ENCODE measurements at places on chromosomes 5 and 9.

GRCh38 chr5:134146651-134147518 is 29.9 kb downstream of the SKP1 start:
- no peak for DNase-seq

DNA sequence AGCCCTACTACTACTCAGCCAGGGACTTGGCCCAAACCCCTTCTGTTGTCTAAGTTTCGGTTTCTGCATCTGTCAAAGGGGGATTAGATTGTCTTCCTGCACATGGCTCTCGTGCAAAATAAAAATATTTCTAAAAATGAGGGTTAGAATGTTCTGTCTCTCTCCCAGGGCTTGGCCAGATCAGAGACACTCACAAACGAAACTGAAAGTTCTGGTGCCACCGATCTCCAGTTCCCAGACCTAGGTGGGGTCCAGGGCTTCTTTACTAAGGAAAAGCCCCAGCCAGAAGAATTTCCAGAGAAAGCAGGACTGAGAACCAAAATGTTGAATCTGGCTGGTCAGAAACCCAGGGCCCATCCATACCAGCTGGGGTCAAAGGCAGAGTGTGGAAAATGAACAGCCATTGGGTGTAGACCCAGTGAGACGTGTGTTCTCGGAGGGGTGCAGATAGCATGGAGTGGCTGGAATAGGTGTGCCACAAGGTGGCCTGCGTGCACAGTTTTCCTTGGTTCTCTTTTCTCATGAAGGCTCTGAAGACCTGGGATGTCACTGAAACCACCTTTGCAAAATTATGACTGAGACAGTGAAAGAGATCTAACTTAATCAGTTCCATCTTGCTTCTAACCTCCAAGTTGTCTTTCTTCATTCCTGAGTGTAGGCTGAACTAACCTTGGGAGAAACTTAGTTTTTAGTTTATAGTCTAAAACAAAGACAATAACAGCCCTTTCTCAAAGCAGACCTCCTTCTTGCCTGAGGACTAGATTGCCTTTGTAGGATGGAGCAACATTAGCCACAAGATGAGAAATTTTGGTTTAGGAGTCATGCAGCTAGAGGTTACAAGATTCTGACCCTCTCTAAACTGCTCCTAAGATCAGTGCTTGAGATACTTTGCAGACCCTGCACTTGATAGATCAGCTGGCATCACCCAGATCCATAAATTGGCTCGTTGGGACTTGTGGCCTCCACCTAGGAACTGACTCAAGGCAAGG is 2.3 kb upstream of the SLC23A1 start:
- no peak for DNase-seq

GRCh38 chr5:133341296-133341695 is 271.0 kb downstream of the FSTL4 start:
- DNase-seq, result no peak

- DNase-seq, result no peak
Observed at GRCh38 chr5:85030316-85031084, 645.8 kb upstream of the EDIL3 start.

GRCh38 chr9:92414566-92414965 is 9.7 kb downstream of the OMD start:
- no peak for DNase-seq

DNA sequence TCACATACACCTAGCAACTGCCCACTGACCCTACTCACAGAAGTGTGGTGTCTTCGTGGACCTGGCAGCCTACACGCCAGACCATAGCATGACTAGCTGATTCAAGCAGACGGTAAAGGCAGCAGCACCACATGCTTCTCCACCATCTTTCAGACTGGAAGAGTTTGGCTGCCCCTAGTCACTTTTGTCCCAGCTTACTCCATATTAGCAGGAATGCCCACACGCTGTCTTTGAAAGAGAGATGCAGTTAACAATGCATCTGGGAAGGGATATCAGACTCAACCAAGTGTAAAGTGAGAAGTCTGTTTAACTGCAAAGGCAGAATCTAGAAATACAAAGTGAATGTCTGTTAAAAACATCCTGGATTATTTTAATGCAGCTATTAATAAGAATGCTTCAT is 177.2 kb upstream of the GNA14 start:
- DNase-seq, result no peak

DNA sequence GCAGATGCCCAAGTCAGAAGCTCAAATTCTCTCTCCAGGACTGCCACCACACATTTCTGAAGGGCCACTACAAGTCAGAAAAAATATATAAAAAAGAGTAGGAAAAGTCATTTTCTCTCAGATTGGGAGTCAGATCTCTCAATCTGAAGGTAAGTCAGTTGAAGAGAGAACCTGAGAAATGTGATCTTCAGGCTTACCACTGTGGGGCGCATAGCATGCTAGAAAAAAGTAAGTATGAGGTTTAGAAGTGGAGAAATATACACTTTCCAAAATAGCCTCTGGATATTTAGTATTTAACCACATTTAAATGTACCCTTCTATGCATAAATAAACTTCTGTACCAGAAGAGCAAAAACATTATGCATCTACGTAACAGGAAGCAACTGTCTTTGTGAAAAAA is 800.7 kb upstream of the CTNND2 start:
- no peak for DNase-seq

GRCh38 chr5:109903061-109903460 is 213.3 kb downstream of the MAN2A1 start:
- DNase-seq, result no peak

DNA sequence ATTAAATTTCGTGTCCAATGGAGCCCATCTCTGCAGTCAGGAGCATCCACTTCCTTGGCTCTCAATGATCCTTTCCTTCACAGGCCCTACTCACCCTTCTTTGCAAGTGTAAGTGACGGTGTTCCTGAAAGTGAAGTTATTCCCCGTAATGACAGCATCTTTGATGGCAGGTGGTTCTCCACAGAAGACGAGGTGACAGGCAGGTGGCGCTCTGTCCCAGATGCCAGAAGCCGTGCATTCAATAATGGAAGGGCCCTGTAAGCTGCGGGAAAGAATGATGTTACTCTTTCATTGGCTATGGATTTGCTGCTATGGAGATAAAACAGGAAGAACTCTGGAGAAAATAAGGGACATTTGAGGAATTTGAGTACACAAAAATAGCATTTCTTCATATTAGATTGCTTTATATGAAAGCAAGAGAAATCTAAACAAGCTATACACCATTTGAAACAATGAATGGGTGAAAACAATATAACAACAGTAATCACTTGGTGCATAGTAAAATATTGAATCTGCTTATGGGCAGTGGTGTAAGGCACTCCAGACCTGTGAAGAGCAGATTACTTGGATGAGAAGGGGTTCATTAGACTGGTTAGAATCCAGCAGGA is 89.9 kb upstream of the TXNDC8 start:
- DNase-seq, result no peak

- DNase-seq, result no peak
Observed at GRCh38 chr5:43171451-43171850, 20.6 kb upstream of the NIM1K start.

DNA sequence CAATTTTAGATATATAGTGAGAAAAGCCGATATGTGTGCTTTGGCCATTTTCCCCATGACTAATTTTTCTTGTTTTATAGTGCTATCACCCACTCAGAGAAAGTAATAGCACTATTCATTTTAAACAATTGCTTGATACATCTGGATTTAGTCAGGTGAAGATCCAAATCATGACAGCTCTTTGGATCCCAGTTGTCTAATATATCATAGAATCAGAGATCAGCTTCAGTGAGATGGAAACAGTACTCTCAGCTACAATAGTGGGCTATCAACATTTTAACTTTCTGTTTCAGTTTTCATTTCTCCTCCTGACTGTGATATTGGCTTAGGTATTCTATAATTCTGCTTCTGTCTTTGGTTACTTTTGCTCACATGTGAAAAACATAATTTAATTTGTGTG is 38.7 kb downstream of the VCAN start:
- no peak for DNase-seq

GRCh38 chr5:68875351-68875750 is 218.5 kb upstream of the SLC30A5 start:
- no peak for DNase-seq

DNA sequence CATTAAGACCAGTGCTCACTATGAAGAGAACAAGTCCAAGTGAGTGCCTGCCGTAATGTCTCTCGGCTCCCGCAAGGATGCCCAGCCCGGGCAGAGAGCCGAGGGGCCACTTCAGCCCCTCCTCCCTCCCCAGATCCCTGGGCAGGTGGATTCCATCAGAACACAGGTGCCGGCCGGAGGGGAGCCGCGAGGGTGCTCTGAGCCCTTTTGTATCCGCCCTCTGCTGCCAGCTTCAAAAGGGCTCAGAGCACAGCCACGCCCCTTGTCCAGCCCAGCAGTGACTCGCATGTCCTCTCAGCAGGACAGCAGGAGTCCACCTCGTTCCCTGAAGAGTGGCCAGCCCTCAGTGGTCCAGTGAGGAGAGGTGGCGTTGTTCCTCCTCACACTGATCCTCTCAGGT is 43.9 kb downstream of the CYFIP2 start:
- DNase-seq, result no peak

GRCh38 chr5:76836181-76836580 is 13.6 kb upstream of the S100Z start:
- DNase-seq, result no peak

DNA sequence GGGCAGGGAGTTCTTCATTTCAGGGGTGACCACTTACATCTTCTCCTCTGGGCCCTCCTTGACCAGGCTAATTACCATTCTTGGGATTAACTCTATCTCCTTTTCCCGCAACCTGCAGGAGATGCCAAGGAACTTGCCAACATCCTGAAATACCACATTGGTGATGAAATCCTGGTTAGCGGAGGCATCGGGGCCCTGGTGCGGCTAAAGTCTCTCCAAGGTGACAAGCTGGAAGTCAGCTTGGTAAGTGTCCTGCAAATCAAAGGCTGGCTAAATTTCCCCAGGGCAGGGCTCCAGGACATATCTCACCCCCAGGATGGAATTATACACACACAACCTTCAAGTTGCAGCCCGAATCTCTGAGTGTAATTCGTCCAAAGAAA is 30.2 kb downstream of the TGFBI start:
- DNase-seq, result no peak

- no peak for DNase-seq
Observed at GRCh38 chr5:141121985-141122384, 367 bp downstream of the PCDHB4 start.

DNA sequence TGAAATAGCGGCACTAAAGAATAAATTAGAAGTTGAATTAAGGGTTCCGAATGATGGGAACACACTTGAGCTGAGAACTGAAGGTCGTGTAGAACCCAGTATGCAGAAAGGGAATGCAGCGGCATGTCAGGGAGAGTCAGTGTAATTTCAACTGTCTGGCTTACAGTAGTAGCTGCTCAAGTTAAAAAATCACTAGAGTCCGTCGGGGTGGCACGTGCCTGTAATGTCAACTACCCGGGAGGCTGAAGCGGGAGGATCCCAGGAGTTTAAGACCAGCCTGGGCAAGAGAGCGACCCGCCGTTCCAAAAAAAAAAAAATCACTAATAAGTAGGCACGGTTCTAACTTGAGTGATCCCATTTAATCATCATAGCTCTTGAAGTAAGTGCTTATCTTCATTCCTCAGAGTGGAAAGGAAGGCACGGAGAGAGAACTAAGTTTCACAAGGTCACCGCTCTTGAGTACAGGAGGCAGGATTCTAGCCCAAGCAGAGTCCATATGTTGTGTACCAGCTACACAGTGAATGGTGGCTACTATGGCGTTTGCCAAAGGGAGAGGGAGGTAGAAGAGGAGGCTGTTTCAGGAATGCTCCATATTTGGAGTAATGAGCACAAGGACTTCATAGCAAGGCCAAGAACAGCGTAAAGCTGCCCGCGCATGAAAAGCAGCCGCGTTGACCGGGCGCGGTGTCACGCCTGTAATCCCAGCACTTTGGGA is 831 bp downstream of the RMRP start:
- no peak for DNase-seq

GRCh38 chr5:94702729-94703128 is 84.3 kb downstream of the SLF1 start:
- DNase-seq, result no peak

GRCh38 chr5:129460936-129461710 is 1.0 kb downstream of the ADAMTS19 start:
- no peak for DNase-seq

DNA sequence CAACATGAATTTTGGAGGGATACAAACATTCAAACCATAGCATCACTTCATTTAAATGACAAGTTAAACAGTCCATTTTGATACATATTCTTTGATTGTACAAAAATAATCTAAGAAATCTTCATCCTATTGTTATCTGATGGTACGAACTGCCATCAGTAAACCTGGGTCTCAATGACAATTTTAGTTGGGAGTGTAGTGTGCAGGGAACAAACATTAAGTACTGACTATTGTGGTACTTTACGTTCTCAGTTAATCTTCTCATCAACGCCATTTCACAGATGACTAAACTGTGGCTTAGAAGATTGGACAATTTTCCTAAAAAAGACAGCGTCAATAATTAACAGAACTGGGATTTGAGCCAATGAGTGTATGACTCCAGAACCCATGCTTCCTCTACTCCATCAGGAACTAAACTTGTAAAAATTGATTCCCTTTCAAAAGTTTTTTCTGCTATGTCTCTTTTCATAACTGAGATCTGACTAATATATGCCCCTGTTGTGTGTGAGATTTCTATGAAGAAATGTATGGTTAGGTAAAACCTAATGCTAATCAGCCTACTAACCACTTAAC is 21.1 kb downstream of the TNPO1 start:
- DNase-seq, result no peak

Data from activated CD4-positive, CD25-positive, alpha-beta regulatory T cell treated with anti-CD3 and anti-CD28 coated beads, Interleukin-2, amount 50 U/mL, for 16 hours (primary cell).